Ammon's horn (tissue), 1 donor: ENCODE measurements at places on chromosomes 4 and X.

GRCh38 chr4:179095585-179096221 is 1653.5 kb upstream of the AGA start:
- peak; percentile 12 for DNase-seq

DNA sequence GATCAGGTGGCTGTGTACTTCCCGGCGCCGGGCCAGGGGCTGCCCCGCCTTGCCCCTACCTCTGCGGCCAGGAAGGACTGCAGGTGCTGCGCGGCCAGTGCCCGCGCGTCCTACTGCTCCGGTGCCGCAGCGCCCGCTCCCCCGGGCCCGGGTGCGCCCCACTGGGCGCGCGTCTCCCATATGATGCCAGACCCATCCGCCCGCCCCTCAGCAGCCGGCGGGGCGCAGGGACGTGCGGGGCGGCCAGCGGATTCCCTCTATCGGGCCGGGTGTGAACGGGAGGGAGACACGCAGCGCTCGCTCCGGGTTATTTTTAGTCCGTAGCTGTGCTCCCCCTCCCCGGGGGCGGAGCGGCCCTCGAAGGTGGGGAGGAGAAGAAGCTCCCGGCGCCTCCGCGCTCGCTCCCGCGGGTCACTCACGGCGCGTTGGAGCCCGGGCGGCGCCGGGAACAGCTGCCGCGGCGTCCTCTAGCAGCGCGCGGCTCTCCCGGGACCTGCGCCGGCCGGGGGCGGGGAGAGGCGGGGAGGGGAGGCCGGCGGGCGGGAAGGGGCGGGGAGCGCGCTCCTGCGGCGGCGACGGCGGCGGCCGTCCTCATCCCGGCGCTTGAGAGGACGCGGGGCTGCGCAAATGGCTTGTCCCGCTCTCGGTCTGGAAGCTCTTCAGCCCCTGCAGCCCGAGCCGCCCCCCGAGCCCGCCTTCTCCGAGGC is 103.6 kb downstream of the UCHL1 start:
- DNase-seq, result peak; percentile 75

- peak; percentile 59 for DNase-seq
These were observed 39.9 kb downstream of the TXLNG start for GRCh38 chrX:16826207-16826606.

GRCh38 chrX:132489578-132490419 is 961 bp upstream of the MBNL3 start:
- DNase-seq, result peak; percentile 14

DNA sequence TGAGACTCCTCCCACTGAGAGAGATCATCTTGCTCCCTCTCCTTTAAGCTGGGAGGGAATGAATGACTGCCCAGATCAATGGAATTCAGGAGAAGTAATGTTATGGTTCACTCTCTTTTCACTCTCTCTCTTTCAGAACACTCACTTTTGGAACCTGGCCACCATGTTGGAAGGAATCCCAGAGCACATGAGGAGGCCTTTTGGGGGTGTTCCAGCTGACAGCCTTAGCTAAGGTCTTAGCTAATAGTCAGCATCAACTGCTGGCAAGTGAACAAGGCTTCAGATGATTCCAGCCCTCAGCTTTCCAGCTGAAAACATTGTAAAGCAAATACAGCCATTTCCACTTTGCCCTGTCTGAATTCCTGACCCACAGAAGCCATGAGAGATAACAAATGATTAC is 124.0 kb upstream of the CLNK start:
- DNase-seq, result peak; percentile 73

DNA sequence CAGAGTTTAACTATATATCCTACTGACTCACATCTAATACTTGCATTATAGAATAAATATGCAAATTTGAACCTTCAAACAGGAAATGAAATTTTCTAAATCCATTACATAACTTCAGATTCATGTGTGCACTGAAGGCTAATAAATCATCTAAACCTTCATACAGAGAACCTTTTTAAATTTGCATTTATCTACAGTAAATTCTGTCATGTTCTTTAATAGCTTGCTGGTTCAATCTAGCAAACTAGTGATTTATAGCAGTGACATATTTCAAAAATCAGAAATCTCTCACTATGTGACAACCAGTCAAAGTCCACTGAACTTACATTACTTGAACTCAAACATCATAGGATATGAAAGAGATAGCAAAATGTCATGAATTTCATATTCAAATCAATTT is 65.1 kb downstream of the LRBA start:
- no peak for DNase-seq

- no peak for DNase-seq
These were observed 2.0 kb downstream of the SEC24B start for GRCh38 chr4:109435635-109436034.

DNA sequence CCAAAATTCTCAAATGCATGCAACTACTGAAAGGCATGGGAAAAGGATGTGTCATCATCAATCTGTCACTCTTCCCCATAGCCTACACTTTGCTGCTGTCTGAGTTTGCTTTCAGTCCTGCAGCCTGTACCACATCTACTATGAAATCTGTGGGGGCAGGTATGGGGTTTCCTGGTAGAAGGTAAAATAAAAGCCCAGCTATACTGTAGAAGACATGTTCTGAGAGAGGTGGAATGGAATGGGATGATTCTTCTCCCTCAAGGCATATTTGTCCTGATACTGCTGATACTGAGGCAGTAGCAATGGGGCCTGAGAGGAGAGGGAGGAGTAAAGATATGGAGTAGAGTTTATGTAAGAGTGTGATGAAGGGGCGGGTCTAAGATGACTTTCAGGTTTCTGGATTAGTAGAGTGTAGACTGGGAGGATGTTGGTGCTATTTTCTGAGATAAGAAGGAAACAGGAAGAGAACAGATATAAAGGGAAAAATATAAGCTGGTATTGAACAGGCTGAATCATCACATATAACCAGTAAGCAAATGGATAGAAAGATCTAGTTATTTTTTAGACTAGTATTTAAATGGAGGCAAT is 38.7 kb upstream of the GYPA start:
- peak; percentile 39 for DNase-seq

DNA sequence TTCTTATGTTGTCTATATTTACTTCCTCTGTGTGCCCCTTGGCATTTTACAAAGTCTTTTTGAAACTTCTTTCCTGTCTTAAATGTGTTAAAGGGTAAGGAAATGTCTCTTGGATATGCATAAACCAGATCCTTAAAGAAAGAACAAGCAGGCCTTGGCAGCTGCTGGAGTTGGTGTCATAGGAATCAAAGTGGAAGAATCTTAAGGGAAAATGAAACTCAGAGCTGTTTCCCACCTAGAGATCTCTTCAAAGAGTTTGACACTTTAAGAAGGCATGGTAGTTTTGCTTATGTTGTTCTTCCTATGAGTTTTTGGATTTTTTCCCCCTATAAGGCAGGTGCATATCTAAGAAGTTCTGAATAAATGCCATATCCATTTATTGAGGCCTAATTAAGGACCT is 37.0 kb upstream of the CWH43 start:
- no peak for DNase-seq

GRCh38 chr4:140049024-140049848 is 104.7 kb downstream of the MAML3 start:
- peak; percentile 84 for DNase-seq

DNA sequence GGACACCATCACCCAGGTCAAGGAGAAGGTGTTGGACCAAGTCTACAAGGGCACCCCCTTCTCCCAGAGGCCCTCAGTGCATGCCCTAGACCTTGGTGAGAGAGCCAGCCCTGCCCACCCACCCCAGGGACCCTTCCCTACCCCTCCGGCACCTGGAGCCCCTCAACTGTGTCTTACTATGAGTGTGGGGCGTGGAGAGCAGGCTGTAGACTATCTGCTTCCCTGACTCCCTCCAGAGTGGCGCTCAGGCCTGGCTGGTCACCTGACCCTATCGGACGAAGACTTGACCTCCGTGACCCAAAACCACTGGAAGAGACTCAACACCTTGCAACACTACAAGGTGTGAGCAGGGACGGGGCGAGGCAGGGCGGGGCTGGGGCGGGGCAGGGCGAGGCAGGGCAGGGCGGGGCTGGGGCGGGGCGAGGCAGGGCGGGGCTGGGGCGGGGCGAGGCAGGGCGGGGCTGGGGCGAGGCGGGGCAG is 4.7 kb upstream of the SRPK3 start:
- DNase-seq, result no peak

- DNase-seq, result no peak
These were observed 24.7 kb upstream of the PBDC1 start for GRCh38 chrX:76148041-76148665.

DNA sequence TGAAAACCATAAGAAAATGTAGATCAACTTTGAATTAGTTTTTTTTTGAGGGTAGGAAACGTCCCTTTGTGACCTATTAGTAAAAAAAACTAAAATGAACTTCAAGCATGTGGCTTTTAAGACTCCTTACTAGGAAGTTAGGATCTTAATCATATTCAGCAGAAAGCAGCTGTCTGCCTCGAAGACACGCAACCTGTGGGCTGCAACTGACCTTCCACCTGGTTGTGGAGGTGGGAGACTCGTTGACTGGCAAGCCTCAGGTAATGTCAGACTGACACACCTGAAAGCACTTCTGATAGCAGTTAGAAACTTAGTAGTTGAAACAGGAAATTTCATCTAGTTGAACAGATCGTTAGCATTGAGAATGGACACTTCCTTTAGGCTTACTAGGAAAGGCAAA is 37.4 kb downstream of the CCNG2 start:
- DNase-seq, result no peak

GRCh38 chr4:139740531-139741041 is 75.0 kb downstream of the MGST2 start:
- peak; percentile 93 for DNase-seq

DNA sequence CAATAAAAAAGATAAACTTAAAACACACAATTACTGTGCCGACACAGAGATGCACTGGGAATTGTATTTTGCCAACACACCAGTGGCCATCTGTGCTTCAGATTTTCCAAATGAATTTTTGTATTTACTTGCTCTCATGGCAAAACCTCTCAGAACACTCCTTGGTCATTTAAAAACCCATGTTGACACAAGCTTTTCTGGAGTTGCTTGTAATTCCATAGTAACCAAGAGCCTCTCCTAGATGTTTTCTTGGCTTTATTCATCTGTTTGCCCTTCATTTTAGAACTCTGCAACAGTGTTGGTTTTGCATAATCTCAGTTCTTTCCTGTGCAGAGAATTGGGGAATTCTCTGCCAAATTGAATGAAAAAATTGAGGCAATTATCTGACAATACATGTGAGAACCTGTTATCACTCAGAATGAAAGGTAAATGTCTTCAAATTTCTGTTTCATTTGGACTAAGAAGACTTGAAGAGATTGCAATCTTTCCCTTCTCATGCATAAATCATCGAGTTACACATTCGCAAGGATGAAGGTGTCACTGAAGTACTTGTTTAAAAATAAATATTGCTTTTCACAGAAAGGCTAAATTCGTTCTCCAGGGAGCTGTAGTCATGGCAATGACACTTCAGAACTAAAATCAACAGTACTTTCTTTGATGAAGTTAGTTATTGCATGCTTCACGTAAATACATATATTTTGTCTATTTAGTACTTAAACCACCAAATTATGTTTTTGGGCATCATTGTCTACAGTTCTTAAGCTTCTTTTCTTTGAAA is 301.8 kb upstream of the CTSO start:
- DNase-seq, result no peak

DNA sequence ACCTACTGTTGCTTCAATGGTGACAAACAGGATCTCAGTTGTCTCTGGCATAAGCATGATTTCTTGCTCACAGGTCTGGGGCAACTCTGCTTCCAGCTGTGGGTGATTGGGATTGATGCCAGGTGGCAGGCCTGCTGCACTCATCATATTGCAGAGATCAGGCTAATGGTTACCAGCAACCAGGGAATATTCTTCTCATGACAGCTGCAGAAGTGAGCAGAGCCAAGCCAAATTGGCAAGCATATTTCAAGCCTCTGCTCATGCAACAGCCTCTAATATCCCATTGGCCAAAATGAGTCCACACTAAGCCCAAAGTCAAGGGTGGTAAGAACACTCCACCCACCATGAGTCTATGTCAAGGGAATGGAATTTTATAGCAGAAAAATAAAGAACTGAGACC is 26.7 kb upstream of the TBC1D19 start:
- no peak for DNase-seq

DNA sequence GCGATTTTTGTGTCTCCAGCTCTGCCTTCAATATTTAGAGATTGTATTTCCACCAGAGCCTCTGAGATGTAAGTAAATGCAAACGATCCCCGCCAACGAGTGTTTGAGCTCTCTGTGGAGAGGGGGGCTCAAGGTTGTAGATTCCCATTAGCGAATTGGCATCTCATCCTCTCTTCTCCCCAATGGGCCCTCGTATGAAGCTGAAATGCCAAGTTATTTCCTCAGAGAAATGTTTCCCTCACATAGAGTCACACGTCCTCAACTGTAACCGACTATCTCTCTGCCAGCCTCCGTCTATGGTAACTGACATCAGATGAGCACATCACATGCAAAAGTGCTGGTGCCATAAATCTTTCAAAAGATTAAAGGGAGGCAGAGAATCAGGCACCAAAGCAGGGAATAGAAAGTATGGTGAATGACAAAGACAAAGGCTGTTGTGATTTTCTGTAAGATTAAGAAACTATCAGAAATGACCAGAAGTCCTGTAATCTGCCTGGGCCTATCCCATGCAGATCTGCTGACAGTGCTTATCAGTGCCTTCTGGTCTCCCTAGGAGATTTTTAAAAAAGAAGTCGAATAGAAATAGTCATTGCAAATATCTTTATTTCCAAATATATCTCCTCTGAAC is 157.1 kb downstream of the PDGFRA start:
- no peak for DNase-seq

GRCh38 chr4:72319601-72320021 is 249.4 kb downstream of the ADAMTS3 start:
- DNase-seq, result no peak

DNA sequence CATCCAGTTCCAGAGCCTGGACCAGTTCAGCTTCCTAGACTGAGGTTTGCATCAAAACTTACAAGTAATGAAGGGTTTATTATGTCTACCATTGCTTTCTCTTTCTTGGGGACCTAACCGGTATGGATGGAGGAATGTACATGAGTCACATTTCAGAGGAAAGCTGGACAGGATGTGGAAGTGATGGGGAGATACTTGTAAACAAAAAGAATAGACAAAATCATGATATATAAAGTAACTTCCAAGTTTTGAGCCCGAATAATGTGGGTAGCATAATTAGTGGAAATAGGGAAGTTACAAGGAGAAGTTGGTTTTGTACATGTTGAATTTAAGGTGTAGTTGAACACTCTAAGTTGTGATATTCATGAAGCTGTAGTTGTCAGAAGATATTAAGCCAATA is 15.0 kb downstream of the FNIP2 start:
- DNase-seq, result no peak
